ENCODE measurements at places on chromosomes 3 and 15.
A peak's percentile ranks its signal among the peaks of the same experiment; 100 is the strongest.

DNA sequence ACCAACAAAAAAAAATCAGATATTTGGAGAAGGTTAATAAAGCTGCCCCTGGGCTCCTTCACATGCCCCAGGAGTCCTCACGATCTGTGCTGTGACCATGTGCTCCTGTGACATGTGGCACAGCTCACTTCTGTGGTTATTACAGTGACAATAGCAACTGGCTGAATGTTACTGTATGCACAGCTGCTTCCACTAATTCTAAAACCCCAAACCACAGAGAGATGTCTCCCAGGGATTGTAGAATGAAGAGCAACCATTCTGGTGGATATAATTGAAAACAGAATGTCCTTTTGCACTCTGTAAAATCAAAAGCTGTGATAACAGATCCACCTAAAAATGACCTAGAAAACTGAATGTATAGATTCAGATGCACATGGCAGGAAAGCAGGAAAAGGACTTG is 489.2 kb upstream of the CNTN4 start:
- no peak for DNase-seq

DNA sequence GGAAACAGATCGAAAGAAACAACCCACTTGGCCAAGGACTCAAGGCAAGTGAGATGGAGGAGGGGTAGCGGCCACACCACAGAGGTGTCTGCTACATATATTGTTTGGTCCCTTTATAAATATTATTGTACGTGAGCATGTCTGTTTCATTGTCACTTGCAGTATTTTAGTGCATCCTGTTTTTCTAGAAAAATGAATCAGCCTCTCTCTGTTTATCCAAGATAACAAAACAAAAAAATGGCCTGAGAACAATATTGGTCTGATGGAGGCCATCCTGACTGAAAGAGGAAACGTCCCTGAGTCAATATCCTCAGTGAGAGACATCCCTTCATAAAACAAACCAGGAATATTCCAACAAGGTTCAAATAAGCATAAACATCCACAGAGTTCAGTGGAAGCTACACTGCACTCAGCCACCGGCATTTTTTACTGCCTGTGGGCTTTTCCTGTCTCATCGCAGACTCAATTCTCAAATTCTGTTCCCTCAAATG is 42.0 kb downstream of the WWTR1 start:
- DNase-seq = no peak

DNA sequence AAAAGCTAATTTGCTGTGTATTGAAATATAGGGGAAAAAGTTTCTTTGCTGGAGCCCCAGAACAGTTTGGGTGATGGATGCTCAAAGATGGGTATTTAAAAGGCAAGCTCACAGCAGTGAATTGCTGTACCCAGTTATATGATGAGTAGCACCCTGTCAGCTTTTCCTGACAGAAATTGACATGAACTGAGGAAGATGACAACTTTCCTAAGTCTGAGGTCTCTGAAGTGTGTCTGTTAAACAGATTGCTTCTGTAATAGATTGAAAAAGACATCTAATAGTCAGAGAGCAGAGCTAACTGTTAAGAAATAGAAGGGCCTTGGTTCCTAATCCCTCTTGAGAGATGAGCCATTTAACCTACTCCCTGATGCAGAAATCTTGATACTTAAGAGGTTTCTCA is 1278.0 kb upstream of the ALCAM start:
- DNase-seq = no peak

DNA sequence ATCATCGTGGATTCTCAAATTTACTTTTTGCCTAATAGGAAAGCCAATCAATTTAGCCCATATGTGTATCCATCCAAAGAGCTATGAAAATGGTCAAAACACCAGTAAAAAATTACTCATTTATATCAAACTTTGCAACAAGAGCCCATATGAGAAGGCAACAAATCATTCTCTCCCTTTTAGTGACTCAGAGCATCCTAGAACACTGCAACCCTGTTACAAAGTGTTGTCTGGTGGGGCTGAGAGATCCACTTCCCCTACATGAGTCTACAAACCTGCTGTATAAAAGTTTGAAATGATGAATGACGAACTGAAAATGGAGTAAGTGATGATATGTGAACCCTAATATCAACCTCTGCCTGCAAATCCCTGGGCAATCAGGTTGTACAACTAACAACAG is 23.3 kb downstream of the PDZRN3 start:
- no peak for DNase-seq

GRCh38 chr3:66949898-66950297 is 48.2 kb upstream of the KBTBD8 start:
- DNase-seq = no peak

DNA sequence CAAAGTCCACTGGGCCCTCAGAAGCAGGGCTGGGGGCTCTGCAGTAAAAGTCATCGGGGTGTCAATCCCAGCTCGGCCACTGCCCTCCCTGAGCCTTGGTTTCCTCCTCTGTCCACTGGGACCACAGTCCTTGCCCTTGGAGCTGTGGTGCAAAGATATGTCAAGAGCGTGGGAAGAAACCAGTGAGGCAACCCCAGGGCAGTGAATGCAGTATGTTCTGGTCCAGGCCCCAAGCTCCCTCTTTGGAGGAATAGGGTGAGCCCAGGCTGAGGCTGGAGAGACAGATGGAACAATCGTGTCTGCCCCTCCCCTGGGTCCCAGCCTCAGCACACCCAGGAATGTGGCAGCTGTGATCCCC is 779 bp downstream of the GRIP2 start:
- DNase-seq = no peak

DNA sequence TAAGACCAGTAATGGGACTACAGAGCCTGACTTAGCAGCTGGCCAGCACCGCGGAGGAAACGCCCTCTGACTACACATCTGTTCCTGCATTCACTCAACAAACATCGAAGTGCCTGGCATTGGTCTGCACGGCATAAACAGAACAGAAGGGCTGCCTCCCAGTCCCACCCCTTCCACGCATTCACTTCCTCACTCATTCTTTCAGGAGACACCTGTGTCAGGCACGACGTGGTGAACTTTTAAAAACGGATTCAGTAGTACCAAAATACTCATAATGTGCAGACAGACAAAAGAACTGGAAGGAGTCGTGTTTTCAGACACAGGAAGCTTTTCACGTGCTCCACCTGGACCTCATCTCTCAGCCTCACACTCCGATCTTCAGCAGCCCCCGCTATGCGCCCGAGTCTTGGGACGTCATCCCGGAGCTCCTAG is 123.3 kb downstream of the XXYLT1 start:
- no peak for DNase-seq

DNA sequence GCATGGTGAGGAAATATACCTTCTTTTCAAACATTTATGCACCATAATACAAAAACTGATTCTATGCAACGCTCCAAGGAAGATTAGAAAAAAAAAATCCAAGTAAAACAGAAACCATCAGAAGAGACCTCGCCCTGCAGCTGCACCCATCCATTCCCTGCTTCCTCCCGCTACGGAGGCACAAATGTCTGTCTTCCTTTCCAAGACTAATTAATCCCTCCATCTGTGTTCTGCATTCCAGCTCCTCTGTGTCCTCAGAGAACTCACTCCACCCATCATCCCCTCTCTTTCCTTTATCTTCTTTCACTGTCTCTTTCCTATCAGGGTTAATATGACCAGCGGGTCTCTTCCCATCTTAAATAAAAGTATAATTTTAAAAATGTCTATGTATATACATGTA is 196.1 kb downstream of the ADAMTSL3 start:
- no peak for DNase-seq

GRCh38 chr3:110791995-110792686 is 279.5 kb upstream of the NECTIN3 start:
- DNase-seq = no peak

- DNase-seq = no peak
Measured at GRCh38 chr15:57253082-57253481, 123.2 kb upstream of the CGNL1 start.

DNA sequence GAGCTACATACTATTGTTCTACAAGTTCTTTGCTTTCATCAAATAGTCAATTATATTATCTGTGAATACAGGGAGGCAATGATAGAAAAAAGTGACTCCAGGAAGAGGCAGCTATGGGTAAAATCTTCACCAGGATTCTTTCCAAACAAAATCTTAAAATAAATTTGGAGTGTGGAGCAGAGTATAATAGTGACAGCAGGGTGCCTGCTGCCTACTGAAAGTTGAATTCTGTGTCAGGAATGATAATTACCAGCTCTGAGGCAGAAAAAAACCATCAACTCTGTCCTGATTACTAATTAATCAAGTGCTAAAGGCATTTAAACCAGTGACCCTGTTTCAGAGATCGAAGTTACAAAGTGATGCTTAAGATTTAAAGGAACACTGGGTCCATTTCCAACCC is 148.0 kb downstream of the DIPK2A start:
- DNase-seq = no peak

DNA sequence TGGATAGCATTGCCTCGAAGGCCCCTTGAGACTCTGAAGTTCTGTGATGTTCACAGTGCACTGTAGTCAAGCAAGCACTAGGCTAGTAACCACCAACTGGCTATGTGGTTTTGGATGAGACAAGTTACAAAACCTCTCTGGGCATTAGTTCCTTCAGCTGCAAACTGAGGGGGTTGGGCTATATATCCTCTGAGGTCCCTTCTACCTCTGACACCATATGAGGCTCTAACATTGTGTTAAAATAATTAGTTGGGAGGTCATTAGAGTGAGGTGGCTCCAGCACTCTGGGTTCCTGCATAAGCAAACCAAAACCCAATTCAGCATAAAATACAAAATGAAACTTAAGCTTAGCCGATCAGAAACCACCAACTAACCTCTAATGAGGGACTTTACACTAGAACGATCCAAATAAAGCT is 209.5 kb upstream of the LRRN1 start:
- DNase-seq = peak; percentile 6

DNA sequence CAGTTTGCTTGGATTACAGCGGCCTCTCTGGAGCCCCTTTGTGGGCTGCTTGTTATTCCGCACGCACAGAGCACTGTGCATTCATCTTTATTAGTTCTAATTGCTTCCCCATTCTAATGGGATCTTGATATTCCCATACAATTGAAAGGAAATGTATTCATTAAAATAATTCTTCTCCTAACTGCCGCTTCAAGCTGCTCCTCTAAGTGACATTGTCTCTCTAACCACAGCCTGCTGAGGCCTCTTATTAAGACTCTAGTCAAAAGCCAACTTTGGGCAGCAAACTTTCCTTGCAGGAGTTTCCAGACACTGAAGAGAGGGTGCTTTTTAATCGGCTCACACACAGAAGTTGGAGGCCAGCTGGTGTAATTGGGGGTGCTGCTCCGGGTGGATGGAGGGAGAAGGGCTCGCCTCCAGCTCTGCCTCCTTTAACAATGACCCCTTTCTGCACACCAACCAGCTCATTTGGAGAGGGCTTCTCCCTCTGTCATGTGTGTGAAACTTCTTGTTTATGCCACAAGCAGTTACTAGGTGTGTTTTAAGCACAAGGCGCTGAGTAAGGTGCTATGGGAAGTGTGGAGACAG is 5.6 kb upstream of the MAGEF1 start:
- DNase-seq = no peak

DNA sequence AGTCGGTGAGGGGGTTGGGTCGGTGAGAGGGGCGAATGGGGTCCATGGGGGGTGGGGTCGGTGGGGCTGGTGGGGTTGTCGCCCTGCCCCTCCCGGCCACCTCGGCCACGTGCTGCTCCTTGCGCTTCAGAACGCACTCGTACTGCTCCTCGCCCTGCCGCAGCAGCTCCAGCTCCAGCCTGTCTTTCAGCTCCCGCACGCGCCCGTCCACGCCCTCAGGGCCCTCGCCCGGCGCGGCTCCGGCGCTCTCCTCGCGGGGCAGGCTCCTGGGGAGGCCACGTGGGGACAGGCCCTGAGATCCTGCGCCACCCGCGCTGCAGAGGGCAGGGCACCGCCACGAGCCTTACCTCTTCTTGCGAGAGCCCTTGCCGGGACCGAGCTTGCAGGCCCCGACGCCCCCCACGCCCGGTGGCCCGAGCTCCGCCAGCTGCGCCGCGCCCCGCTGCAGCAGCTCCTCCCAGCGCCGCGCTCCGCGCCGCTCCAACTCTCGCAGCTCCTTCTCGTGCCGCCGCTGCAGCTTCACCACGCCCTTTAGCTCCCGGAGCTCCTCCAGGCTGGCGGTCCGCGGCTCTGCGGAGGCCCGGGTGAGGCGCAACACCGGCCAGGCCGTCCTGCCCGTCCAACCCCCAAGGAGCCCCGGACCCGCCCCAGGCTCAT is 8.2 kb upstream of the ANKRD63 start:
- DNase-seq = no peak

- DNase-seq = no peak
Measured at GRCh38 chr3:193897731-193898180, 238.2 kb upstream of the HES1 start.

GRCh38 chr3:136070953-136071949 is 105.7 kb downstream of the PPP2R3A start:
- no peak for DNase-seq

- peak; percentile 71 for DNase-seq
Measured at GRCh38 chr15:40044717-40045571, 6.0 kb upstream of the SRP14 start.

GRCh38 chr3:48408823-48409281 is 21.0 kb downstream of the PLXNB1 start:
- peak; percentile 16 for DNase-seq

GRCh38 chr3:174488527-174488926 is 370.6 kb upstream of the NAALADL2 start:
- no peak for DNase-seq

- no peak for DNase-seq
Measured at GRCh38 chr15:48400086-48400485, 68.9 kb downstream of the DUT start.

GRCh38 chr15:82530606-82531379 is 9.5 kb downstream of the RPS17 start:
- peak; percentile 52 for DNase-seq

DNA sequence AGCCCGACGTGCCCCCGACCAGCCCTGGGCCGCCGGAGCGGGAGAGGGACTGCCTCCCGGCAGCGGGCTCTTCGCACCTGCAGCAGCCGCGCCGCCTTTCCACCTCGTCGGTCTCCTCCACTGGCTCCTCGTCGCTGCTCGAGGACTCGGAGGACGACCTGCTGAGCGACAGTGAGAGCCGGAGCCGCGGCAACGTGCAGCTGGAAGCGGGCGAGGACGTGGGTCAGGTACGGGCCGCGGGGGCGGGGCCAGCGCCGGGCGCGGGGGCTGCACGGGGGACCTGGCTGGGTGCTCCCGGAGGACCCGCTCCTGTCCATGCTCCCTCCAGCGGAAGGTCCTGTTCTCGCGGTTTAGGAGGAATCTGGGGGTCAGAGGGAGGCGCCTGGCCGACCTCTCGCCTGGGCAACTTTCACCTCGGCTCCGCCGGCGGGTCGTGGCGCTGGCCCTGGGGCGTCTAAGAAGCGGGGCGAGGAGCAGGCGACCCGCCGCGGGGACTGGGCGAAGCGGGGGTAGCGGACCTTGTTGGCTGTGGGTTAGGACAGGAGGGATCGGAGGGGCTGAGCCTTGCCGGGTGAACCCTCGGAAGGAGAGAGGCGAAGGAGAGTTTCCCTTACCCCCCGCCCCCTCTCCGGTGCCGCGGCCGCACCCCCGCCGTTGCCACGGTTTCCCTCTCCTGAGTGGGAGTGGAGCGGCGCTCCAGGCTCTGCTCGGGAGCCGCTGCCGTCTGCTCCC is 682 bp downstream of the ITPKA start:
- DNase-seq = peak; percentile 60

All from GM12891 (cell line).